ENCODE measurements at places on chromosomes 1 and 21.

- DNase-seq, result no peak
Measured at GRCh38 chr1:147292631-147293251, 50.3 kb downstream of the CHD1L start.

DNA sequence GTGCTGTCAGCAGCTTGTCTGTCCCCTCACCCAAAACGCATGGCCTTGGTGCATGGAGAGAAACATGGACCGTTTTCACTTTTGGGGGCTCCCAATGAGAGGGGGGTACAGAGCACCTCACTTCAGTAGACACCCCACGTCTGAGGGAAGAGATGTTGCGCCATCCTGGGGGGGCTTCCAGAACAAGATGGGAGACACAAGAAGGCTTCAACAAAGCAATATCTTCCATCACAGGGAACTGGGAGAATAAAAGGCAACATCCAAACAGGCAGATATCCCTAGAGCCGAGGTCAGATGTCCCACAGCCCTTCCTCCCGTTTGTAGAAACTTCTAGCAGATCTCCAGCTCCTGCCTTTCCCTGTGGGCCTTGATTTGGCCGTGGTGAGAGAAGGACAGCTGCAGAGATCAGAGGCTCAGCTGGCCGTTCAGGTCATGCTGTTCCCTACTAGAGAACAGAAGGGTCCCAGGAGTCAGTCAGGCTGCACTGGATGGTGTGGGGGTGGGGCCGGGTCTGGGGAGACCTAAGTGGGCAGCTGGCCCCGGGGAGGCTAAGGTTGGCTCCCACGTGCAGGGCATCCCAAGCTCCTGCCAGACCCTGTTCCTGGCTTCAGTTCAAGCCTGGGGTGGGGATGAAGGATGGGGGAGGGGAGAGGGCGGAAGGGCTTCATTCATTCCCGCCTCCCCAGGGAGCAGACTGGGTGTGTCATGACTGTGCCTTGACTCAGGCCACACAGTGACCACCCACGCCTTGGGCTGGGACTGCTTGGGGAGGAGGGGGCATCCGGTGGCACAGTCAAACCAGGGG, 4.4 kb downstream of the PLOD1 start:
- no peak for DNase-seq

- DNase-seq, result no peak
Measured at GRCh38 chr1:81519987-81520386, 280.7 kb upstream of the ADGRL2 start.

DNA sequence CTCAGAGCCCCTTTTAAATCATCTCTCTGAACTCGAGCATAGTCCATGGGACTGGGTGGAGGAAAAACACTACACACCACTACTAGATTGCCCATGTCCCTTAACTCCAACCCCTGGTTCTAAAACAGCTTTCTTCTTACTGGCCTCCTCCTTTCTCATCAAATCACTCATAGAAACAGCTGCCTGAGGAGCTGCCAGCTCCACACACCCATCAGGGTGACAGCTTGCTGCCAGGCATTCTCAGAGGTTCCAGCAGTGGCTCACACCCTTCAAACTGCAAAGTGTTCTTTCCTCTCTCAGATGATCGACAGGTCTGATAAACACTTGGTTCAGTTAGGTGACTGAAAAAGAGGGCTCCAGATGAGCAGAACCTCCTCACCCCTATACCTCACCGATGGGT, 543.0 kb upstream of the PLXNA2 start:
- DNase-seq, result no peak

DNA sequence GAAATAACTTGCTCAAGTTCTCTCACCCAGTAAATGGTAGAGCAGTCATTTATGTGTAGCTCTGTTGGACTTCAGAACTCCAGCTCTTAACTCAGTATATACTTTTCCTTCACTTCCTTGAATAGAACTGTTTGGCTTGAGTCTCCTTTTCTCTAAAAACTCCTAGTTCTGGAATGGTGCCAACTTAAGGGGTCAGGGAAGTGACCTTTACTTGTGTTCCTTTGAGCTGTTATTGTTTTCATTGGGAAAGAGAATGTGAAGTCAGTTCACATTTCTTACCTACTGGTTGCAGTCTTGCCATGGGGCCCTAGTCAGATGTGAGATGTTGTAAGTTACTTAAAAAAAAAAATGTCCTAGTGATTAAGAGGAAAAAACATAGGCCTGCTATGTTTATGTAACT, 77.0 kb upstream of the MACF1 start:
- DNase-seq, result no peak

GRCh38 chr1:155962599-155963211, 15.6 kb downstream of the ARHGEF2 start:
- no peak for DNase-seq

DNA sequence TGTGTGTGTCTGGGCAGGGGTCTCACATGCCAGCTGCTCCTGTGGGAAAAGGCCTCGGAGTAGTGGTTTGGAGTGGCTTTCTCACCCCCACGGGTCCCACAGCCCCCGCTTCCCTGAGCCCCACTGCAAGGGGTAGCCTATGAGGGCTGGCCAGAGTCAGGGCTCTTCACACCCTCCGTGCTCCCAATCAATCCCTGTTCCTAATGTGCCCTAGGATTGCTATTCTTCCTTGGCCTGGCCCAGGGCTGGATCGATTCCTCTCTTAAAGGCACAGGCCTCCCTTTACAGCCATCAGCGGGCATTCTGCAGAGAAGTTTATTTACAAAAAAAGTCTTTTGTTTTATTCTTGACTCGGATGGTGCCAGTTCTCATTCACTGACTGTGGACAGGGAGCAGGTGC, 19.3 kb upstream of the ACTL8 start:
- no peak for DNase-seq

DNA sequence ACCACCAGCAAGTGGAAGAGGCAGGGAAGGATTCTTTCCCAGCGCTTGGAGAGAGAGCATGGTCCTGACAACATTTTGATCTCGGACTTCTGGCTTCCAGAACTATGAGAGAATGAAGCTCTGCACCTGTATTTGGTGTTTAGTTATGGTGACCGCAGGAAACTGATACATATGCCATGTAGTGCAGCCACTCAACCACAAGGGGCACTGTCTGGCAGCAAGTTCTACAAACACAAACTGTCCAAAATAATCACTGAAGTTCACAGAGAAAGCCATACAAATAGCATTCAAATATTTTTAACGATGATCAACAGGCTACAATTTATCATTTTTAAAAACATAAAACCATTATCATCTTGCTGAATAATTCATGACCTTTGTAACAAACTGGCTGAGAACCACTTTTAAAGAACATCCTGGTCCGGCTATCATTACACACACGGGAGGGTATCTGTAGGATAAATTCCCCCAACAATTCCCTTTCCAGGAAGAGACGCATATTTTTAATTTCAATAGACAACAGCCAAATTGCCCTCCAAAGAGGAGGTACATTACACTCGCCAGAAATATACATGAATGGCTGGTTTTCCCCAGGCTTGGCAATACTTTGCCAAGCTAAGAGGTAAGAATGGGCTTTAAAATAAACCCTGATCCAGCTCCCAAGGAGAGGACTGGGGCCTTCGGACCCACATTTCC, 9.2 kb upstream of the CBR3 start:
- DNase-seq, result peak; percentile 59

GRCh38 chr1:73943270-73943669, 254.7 kb downstream of the LRRIQ3 start:
- no peak for DNase-seq
